ENCODE measurements at places on chromosomes 13 and 19. TPM values are rescaled to one million over a fixed set of nuclear protein-coding genes. Genes with fewer than 3 reads are reported as not detected.

DNA sequence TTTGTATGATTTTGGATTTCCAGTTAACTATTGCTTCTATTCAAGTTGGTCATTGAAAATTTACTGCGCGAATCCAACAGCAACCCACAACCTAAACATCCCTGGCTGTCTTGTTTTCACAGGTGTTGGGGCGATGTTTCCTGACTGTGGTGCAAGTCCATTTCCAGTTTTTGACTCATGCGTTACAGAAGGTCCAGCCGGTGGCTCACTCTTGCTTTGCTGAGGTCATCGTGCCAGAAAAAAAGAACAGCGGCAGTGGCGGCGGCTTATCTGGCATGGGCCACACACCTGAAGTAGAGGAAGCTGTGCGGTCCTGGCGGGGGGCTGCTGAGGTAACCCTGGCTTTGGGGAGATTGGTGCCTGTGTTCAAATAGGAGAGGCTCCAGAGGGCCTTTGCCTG is 45.2 kb upstream of the GPI start:
- DNase-seq: no peak

GRCh38 chr19:41226053-41226873 is 7.2 kb downstream of the AXL start:
- DNase-seq: peak; percentile 95

GRCh38 chr13:25860862-25861261 is 191.0 kb downstream of the SHISA2 start:
- no peak for DNase-seq

GRCh38 chr19:49157445-49158224 is at the start of gene TRPM4:
TSS of gene TRPM4 (plus strand) at chr19:49157792. CDS start at chr19:49157867, 75 bp downstream.
- peak; percentile 84 for DNase-seq

- no peak for DNase-seq
Observed at GRCh38 chr13:21039097-21039800, 22.1 kb downstream of the LATS2 start.

- no peak for DNase-seq
Observed at GRCh38 chr13:33775339-33776108, 42.4 kb upstream of the RFC3 start.

DNA sequence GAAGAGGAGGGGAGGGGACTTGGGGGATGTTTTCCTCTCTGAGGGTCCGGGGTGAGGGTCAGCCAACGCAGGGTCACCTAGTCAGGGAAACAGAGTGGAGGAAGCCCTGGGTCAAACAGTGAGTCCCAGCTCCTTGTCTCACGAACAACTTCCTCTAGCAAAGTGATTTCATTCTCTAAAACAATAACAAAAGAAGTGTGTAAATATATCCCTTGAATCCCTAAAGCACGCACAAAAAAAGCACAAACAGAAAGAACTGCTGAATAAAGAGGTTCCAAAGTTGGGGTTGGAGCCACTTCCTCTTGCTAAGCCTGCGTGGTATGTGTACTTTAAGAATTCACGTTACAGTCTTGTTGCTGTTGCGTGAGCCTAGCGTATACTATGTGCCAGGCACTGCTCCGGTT is 1.5 kb upstream of the C5AR2 start:
- DNase-seq: no peak

DNA sequence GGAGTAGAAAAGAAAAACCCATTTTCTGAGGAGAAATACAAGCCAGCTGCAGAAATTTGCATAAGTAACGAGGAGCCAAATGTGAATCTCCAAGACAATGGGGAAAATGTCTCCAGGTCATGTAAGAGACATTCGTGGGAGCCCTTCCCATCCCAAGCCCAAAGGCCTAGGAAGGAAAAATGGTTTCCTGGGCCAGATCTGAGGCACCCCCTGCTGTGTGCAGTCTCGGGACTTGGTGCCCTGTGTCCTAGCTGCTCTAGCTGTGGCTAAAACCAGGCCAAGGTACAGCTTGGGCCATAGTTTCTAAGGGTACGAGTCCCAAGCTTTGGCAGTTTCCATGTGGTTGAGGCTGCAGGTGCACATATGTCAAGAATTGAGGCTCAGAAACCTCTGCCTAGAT is 444.9 kb downstream of the PCDH20 start:
- no peak for DNase-seq

LILRB3 gene
- not detected for polyA plus RNA-seq

ZNF763 gene
- not detected for polyA plus RNA-seq

FOSB gene
- 0.58 TPM for polyA plus RNA-seq

SYT3 gene
- 1.2 TPM for polyA plus RNA-seq

NLRP9 gene
- not detected for polyA plus RNA-seq
